CD4-positive, alpha-beta memory T cell (primary cell): ENCODE measurements at places on chromosomes 7 and 10. TPM values are rescaled to one million over a fixed set of nuclear protein-coding genes. Genes with fewer than 3 reads are reported as not detected.

The CDHR3 gene
- polyA plus RNA-seq = 2.1 TPM

The GHRHR gene
- not detected for polyA plus RNA-seq

The C10orf95 gene
- 0.42 TPM for polyA plus RNA-seq

GRCh38 chr10:110845756-110846620 lies 25.7 kb upstream of the PDCD4 start:
- DNase-seq = no peak

DNA sequence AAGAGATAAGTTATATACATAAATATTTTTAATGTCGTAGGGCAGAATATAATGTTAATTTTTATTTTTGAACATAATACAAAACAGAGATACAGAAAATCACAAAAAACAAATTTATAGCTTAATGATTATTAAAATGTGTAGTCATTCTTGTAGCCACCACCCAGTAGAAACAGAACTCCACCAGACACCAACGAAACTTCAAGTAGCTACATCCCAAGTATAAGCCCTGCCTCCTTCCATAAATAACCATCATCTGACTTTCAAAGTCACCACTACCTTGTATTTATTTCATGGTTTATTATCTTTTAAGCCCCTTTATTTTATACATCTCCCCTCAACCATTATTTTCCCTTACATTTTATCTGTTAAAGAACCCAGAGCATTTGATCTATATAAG lies 111.9 kb upstream of the ZWINT start:
- DNase-seq = no peak

The ITGA8 gene
- polyA plus RNA-seq = not detected

The NPC1L1 gene
- not detected for polyA plus RNA-seq

The GPC2 gene
- polyA plus RNA-seq = not detected

The SH2B2 gene
- not detected for polyA plus RNA-seq

- DNase-seq = no peak
Measured at GRCh38 chr10:125300937-125301336, 140.6 kb upstream of the CTBP2 start.

DNA sequence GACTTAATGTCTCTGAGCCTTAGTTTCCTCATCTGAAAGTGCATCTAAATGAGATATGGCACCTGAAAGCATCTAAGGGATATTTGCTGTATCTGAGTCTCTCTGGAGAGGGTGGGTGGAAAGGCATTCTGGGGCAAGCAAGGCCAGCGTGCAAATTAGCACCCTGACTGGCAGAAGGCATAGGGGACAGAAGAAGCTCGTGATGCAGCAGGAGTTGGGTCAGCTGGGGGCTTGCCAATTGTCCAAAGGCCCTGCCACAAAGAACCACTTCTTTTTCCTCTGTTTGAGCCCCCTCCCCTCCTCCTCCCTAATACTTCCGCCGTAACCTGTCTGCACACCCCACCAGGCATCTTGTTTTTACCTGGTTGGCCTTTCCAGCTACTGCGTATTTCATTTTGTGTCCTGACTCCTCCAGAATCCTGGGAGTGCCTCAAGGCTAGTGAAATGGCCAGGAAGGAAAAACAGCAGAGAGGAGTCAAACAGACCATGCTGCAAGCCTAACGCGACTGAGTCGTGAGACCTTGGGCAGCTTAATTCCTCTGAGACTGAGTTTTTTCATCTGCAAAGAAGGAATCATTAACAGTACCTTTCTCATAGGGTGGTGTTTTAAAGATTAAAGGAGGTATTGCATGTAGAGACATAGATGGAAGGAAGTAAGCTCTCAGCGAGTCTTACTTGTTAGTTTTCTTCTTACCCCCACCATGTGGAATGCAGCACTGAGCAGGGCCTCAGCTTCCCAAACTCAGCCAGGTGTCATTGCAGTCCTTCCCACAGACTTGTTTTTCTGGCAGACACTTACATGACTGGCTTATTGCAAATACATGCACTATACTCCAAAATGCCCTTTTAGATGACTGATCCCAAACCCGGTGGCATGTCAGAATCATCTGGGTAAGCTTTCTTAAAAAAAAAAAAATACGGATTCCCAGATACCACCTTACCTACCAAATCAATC lies 49.1 kb upstream of the MXI1 start:
- DNase-seq = no peak

The GRID1 gene
- polyA plus RNA-seq = not detected

The PAX4 gene
- not detected for polyA plus RNA-seq

GRCh38 chr10:5381187-5381586 lies 16.4 kb downstream of the UCN3 start:
- no peak for DNase-seq

DNA sequence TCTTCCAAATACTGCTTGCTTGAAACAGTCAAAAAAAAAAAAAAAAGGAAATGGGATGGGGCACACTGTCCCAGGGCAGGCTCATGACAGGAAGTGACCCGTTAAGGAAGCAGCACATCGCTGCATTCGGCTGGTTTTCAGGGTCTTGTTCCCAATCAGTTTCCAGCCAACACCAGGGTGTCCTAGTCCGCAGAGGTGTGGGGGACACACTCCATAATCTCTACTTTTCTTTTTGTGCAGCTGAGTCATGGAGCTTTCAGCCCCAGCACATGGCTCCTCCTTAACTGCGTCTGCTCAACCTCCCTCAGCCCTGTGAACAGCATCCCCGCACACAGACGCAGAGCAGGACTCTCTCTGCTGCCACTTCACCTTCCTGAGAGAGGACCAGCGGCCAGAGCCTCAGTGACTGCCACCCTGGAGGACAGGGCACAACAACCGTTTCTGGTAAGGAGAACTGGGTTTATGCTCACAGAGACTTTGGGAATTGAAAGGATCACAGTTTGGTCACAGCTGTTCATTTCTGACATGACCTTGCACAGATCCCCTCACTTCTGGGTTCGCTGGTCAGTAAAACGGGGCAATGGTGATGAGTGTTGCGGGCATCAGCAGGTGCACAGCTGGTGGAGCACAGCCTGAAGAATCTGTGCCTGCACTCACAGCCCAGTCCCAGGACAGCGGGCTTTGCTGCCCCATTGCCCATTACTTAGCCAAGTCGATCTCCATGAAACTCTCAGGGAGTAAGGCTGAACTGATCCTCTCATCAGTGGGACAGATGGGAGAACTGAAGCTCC lies at the start of gene GIMAP5:
GIMAP5 (plus strand) TSS at position 154 of the 791 bp plus-strand sequence. CDS start 3,467 bp downstream, outside the sequence.
- DNase-seq = peak; percentile 63

The C10orf67 gene
- 0.16 TPM for polyA plus RNA-seq

DNA sequence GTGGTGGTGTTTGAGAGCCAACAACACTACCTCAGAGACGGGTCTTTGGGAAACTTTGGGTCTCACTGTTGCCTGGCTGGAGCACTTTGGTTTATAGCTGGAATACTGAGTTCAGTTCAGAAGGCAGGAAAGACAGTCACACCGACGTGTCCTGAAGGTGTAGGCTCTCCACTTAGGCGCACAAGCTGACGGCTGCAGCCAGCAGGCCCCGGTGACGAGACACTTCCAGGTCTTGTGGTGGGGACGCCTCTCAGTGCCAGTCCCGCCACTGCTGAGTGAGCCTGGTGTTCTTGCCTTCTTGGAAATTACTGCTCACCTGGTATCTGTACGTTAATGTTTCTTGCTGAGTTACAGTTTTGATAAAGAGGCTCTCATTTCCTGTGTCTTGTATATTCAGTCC lies 74.0 kb downstream of the WDR37 start:
- DNase-seq = no peak

GRCh38 chr7:31122649-31123058 lies 70.5 kb downstream of the ADCYAP1R1 start:
- peak; percentile 34 for DNase-seq

The CNTNAP2 gene
- polyA plus RNA-seq = not detected

The PNLIP gene
- polyA plus RNA-seq = not detected

- DNase-seq = no peak
Measured at GRCh38 chr10:31604646-31605170, 285.7 kb downstream of the ZEB1 start.

The PSTK gene
- 11.6 TPM for polyA plus RNA-seq

GRCh38 chr7:26328498-26329390 lies 37.1 kb downstream of the SNX10 start:
- DNase-seq = no peak

DNA sequence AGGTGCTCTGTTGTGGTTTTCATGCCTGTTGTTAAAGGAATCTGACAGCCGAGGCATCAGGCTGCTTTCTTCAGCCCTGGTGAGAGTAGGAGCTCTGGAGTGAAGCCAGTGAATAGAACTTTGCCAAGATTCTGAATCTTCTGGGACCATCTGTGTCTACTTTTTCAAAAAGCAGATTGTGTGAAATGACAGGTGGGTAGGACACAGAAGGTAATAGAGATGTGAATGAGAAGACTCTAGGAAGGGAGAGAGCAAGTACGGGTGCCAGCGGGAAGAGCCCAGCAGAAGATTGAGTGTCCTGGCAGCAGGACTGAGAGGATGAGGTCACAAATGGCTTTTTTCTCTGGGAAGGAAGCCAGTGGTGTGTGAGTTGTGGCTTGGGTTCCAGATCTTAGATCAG lies 429.2 kb downstream of the SDK1 start:
- DNase-seq = no peak

DNA sequence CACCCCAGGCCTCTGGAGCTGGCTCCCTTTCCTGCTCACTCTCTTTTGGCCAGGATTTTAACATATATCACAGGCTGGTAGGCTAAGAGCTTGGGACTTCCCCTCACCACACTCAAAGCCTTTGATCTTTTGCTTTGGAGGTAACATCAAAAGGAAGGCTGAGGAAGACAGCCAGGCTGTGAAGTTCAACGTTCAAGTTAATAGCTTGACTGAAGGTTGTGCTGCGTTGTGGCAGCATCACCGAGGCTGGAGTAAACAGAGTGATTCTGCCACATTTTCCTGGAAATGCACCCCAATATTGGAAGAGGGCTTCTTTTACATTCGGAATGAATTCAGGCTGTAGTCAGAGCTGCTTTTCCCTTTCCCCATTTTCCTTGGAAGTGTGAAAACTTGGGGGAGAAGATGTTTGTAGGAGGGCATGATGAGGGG lies 57.3 kb downstream of the TCF7L2 start:
- peak; percentile 73 for DNase-seq

The PRSS37 gene
- 0.16 TPM for polyA plus RNA-seq

DNA sequence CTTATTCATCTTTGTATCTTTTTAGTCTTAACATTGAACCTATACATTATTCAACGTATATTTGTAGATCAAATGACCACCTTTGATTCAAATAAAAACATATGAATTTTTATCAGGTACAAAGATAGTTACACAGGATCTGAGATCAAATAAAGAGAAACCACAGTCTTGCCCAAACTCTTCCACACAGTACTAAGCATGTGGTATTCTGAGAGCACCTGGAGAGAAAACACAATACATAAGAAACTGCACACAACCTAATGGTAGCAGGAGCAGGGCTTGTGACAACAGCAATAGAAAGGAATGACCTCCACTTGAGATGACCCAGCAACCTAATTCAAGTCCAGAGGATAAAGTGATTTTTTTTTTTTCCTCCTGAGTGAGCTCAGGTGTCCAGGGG lies 6.5 kb upstream of the WASL start:
- no peak for DNase-seq

DNA sequence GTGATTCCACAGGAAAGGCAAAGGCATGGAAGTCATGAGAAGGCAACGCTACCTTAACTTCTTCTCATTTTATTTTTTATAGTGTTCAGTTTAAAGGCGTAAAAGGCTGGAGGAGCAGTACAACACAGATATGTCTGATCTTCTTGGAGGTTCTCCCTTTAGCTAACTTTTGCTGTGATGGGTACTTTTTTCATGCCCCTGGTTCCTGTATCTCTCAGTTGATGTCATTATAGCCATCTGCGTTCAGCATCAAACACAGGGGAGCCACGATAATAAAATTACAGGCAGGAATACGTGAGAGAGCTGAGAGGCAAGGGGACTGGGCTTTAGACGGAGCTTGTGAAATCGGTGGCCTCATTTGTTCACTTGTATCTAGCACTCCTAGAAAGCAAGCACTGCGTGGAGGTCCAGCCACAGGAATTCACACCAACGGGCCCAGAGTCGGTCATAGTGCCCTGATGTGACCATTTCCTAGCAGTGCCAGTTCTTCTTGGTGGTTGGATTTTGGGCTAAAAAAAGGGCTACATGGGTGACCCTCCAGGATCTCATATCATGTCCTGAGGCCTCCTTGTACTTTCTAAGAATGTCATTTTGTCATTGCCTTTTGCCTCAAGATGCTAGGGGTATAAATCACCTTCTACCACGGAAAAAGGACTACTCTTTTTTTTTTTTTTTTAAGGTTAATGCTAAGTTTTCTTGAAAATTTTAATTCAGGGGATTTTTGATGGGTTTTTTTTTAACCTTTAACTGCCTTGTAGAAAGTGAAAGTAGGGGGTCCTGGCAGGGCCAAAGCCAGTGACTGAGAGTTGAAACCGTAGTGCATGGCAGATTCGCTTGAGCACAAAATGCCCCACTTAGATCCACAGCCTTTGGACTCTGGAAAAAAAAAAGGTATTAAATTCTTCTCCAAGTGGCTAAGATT lies 191.5 kb downstream of the CELF2 start:
- peak; percentile 57 for DNase-seq

DNA sequence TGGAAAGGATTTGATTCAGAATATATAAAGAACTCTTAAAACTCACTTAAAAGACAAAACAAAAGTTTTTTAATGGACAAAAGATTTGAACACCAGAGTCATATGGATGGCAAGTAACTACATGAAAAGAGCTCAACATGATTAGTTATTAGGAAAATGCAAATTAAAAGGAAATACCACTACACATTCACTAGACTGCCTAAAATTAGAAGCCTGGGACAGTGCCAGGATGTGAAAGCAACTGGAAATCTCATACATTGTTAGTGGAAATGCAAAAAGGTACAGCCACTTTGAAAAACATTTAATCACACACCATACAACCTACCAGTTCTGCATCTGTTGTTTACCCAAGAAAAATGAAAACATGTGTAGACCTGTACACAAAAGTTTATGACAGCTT lies 48.8 kb downstream of the RALA start:
- DNase-seq = no peak

DNA sequence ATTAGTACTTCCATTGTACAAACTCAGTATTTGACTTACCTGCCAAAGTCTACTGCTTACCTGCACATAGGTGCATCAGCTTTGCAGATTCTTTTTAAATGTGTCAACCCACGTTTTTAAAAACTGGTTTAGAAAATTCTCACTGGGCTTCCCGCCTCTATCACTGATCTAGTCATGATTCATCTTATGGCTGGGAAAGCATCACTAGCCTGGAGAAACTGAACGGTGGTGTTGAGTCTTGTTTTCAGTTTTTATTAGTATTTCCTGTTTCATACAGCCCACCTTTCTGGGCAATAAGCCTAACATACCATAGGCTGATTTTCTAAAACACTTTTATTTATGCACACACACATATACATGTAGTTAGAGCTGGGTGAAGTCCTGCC lies 19.7 kb downstream of the DOCK1 start:
- no peak for DNase-seq

The GIMAP2 gene
- 90.0 TPM for polyA plus RNA-seq

- no peak for DNase-seq
Measured at GRCh38 chr7:31788883-31789680, 102.1 kb downstream of the PPP1R17 start.
